Left ventricle myocardium superior (tissue), 1 donor: ENCODE measurements at places on chromosomes 1 and 21.

GRCh38 chr1:225881081-225881958, 860 bp downstream of the TMEM63A start:
- DNase-seq: peak; percentile 74

DNA sequence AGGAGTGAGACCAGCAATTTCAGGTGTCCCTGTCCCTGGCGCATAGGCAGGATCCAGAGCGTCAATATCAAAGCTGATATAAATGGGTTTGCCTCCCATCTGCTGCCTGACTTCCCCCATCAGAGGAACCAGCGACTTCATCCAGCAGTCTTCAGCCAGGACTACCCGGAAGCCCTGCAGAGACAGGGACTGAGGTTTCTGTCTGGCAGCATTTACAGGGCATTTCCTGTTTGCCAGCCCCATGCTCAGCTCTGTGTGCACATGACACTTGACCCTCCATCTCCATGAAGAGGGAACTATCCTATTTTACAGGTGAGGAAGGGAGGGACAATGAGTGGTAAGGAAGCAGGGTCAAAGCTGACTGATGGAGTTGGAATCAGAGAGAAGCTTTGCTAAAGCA, 7.2 kb downstream of the AGMAT start:
- no peak for DNase-seq

DNA sequence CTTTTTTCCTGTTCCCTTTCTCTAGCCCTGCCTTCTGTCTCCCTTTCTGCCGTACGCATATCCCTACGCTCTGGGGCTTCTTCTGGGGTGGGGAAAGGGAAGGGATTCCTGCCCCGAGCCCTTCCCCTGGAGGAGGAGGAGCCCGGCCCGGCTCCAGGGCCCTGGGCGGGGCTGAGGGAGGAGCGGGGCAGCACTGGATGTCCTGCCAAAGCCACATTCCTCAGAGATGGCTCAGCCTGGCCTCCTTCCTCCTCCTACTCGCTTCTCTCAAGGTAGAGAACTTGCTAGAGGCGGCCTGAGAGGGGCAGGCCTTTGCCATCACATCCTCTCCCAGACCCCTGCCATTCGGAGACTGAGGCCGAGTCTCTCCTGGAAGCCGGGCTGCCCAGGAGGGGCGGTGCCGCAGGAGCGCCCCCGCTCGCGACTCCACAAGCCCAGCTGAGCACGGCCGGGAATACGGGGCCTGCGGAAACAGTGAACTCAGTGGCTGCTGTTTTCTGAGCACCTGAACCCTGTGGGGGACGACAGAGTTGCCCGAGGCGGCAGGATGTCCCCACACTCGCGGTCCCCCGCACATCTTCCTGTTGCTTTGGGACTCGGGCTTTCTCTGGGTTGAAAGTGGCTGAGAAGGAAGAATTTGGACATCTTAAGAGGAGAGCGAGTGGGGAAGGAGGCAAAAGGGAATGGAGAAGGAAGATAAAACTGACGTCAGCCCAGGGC, 12.2 kb downstream of the ADAMTSL4 start:
- DNase-seq: peak; percentile 96

- DNase-seq: no peak
Observed at GRCh38 chr1:84634536-84635205, 55.6 kb downstream of the SSX2IP start.

DNA sequence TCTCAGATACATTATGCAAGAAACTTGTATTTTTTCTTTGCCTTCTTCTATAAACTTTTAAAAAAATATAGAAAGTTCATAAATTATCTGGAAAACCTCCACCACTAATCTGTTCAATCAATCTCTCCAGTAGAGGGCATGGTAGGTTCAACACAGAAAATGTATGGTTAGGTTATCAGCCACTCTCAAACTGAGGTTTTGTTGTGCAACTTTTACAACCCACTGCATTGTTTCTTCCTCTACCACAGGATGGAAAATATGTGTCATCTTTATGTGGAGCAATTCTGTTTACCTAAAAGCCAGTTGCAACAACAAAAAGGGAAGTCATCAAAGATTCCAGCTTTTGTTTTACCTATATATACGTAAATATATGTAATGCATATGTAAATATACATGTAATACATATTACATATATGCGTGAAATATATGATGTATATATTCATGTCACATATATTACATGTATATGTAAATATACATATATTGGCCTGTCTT, 3.0 kb upstream of the RGS2 start:
- no peak for DNase-seq

DNA sequence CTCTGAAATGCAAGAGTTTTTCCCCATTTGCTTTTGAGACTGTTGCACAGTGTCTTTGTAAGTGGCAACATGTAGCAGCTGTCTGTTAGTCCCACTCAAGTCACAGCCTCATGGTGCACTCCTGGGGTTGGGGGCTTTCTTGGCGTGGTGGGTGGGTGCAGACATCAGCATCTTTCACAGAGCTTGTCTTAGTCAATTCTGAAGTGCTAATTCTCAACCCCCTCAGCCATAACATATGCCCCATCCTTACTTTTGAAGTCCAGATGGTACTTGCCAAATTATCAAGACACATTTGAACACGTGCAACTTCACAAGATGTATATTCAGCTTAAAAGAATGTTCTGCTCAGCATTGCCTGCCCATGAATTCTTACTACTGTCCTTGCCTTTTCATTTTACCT, 87.1 kb downstream of the VCAM1 start:
- DNase-seq: no peak

GRCh38 chr1:58780411-58780810, 3.4 kb downstream of the JUN start:
- DNase-seq: no peak

GRCh38 chr1:244012202-244012601, 38.9 kb upstream of the ZBTB18 start:
- peak; percentile 29 for DNase-seq

- DNase-seq: no peak
Observed at GRCh38 chr1:208105756-208106155, 138.4 kb downstream of the PLXNA2 start.
